ENCODE measurements at places on chromosomes 11 and 22. TPM values are rescaled to one million over a fixed set of nuclear protein-coding genes. Genes with fewer than 3 reads are reported as not detected.

DNA sequence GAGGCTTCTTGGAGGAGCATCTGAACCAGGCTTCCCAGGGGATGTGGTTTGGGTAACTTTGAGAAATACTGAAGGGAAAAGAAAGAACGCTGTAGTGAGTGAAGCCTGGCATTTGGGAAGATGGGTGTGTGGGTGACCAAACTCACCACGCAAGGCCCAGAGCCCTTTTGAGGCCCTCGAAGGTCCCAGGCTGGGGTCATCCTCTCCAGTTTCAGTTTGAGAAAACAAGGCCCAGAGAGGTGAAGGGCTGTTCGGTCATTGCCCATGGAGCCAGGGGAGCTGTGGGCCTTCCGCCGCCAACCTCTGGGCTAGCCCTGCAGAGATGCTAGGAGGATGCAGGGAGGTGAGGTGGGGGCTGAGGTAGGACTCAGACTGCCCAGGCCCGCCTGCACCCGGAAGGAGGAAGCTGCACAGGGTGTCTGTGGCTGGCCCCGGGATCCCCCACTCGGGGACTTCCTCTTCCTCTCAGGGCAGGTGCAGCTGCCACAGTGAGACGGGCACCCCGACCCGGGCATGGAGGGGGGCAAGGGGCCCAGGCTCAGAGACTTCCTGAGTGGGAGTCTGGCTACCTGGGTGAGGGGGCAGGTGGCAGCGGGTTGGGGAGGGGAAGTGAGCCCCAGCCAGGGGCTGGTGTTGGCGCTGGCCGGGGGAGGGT lies at the start of gene CCDC88B:
Gene CCDC88B (plus strand): TSS at position 451 of the 655 bp plus-strand sequence. CDS start 63 bp downstream, at position 514.
- DNase-seq: peak; percentile 50
- peak within 1 kb of the TSS; percentile 57 for H3K27ac ChIP-seq
- peak within 1 kb of the TSS; percentile 29 for H3K4me3 ChIP-seq
- H3K4me1 ChIP-seq: peaks cover 70% of the 10 kb centered on the region

GRCh38 chr22:45877651-45878050 lies 99.3 kb downstream of the WNT7B start:
- no peak overlapping the region for H3K4me3 ChIP-seq
- no peaks in the 10 kb centered on the region for H3K36me3 ChIP-seq
- no peak for DNase-seq
- H3K27me3 ChIP-seq: no peaks in the 10 kb centered on the region

DNA sequence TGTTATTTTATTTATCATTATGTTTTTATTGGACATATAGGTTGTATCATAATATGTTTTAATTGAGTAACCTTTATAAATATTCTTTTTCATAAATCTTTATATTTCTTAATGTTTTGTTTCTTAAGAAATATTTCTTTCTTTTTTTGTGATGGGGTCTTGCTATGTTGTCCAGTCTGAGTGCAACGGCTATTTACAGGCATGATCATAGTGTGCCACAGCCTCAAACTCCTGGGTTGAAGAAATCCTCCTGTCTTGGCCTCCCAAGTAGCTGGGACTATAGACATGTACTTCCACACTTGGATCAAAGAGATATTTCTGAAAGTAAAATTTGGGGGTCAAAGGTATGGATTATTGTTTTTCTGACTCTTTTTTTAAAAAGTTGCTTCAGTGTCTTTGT lies 53.1 kb downstream of the EHF start:
- no peak for DNase-seq
- H3K4me1 ChIP-seq: peaks cover under 1% of the 10 kb centered on the region
- H3K4me3 ChIP-seq: no peak overlapping the region
- no peaks in the 10 kb centered on the region for H3K36me3 ChIP-seq
- no peak overlapping the region for H3K27ac ChIP-seq

SAA2 gene
- total RNA-seq: 5.4 TPM

GRCh38 chr11:133024301-133024700 lies 508.0 kb downstream of the OPCML start:
- no peak overlapping the region for H3K4me3 ChIP-seq
- DNase-seq: no peak
- H3K27me3 ChIP-seq: no peaks in the 10 kb centered on the region
- H3K27ac ChIP-seq: no peak overlapping the region
- H3K4me1 ChIP-seq: no peaks in the 10 kb centered on the region

DKK3 gene
- total RNA-seq: 112 TPM

PIWIL4 gene
- 0.18 TPM for total RNA-seq

DNA sequence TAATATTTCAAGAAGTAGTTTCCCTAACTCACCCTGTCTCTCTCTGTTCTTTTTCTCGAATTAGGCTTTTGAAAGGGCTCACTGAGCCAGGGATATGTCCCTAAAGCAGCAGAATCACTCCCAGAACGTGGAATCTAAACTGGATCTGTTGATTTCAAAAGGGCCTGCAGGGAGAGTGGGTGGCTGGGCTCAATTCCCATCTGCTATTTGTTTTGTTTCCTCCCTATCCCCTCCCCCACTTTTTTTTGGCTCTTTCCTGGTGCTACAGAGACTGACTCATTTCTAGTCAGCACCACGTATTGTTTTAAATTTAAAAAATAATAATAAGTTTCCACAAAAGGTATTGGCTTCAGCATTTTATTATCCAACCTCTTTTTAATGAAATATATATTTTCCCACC lies 961.5 kb downstream of the FAM181B start:
- no peak overlapping the region for H3K27ac ChIP-seq
- no peak overlapping the region for H3K4me3 ChIP-seq
- no peaks in the 10 kb centered on the region for H3K27me3 ChIP-seq

DNA sequence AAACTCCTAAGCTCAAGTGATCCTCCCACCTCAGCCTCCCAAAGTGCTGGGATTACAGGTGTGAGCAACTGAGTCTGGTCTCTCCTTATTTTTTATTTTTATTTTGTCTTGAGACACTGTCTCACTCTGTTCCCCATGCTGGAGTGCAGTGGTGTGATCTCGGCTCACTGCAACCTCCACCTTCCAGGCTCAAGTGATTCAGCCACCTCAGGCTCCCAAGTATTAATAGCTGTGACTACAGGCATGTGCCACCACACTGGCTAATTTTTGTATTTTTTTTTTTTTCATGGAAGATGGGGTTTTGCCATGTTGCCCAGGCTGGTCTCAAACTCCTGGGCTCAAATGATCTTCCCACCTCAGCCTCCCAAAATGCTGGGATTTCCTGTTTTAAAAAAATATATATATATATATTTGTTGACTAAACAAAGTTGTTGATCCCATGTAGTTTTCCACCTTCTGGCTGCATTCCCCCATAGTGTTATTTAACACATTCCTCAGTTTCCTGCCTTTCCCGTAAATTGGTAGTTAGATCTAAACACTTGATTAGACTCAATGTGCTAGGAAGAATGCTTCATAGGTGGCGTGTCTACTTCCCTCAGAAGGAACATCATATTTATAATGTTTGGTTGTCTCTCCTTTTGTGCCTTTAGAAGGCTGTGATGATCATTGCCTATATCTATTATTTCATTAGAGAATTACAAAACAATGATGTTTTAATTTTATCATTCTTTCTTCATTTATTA lies 38.8 kb downstream of the LRRC32 start:
- H3K27ac ChIP-seq: no peak overlapping the region
- H3K4me3 ChIP-seq: no peak overlapping the region
- no peaks in the 10 kb centered on the region for H3K27me3 ChIP-seq
- H3K36me3 ChIP-seq: no peaks in the 10 kb centered on the region

DNA sequence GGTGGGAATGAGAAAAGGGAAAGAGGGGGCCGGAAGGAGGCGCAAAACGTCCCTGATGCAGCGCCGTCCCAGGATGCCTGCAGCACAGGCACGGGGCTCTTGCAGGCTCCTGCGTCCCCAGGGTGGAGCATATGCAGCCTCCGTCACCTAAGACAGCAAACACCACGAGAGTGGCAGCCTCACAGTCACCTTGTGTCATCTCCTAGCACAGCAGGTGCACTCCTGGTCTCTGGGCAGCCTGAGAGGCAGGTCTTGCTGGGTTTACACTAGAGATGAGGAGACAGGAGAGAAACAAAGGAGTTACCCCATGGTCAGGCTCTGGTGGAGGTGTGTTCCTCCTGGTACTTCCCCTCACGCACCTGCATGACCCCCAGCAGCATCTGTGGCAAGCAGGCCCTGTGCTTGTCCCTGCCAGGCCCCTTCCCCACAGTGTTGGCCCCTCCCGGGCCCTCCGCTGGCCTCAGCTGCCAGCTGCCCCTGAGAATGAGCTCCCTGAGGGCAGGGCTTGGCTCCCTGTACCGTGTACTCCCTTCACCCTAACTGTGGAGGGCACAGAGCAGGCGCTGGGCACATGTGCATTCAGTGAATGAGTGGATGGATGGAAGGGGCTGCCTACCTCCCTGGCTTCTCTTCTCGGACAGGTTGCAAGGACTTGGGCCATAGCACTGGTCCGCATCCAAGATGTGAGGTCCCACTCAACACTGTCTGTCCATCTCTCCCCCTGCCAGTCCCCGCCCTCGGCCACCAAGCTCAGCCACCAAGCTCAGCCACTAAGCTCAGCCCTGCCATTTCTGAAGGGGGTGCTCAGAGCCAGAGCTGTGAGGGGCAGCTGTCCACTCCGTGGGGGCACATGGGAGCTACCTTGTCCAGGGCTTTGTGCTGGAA lies 988.6 kb downstream of the BRD1 start:
- H3K36me3 ChIP-seq: no peaks in the 10 kb centered on the region
- H3K4me1 ChIP-seq: no peaks in the 10 kb centered on the region
- no peak for DNase-seq
- H3K27ac ChIP-seq: no peak overlapping the region
- H3K4me3 ChIP-seq: no peak overlapping the region
- no peaks in the 10 kb centered on the region for H3K27me3 ChIP-seq

TRIM34 gene
- total RNA-seq: 2.9 TPM

DNA sequence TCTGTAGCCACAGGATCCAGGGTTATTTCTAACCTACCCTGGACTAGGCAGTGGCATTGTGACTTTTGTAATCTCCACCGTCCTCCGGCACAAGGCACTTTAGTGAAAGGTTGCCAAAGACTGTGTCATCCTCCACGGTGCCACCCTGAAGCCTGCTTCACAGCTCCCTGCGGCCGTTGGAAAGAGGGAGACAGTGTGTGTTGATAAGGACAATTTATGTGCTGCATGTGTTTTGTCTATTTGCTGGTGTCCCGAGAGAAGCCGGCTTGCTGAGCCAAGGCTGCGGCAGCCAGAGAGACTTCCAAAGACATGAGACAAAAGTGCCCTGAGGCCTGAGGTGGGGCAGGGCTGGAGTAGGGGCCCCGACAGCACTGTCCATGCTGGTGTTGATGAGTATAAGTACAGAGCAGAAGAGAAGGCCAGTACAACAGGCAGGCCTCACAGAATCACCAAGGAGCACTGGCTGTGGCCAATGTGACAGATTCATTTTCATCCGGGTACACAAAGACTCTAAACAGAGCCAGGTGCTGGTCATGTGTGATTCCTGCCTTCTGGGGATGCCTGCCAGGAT lies 40.9 kb downstream of the GALNT18 start:
- peaks cover 30% of the 10 kb centered on the region for H3K4me1 ChIP-seq
- no peaks in the 10 kb centered on the region for H3K36me3 ChIP-seq
- H3K27me3 ChIP-seq: no peaks in the 10 kb centered on the region
- no peak overlapping the region for H3K4me3 ChIP-seq

DNA sequence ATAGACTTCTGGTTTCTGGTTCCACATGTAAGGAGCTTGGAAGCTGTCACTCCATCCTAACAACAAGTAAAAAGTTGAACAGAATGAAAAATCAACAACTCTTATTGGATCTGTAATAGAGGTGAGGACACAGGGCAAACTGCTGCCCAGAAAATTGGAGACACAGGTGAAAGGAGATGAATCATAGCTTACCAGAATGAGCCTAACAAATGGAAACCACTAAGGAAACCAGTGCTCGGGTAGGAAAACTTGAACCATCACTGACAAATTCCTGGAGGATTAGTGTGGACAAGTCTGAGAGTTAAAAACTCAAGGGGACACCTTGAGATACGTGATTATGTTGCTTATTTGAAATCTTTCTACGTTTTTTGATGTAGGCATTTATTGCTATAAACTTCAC lies 52.1 kb downstream of the GDPD4 start:
- no peak overlapping the region for H3K4me3 ChIP-seq
- no peaks in the 10 kb centered on the region for H3K4me1 ChIP-seq
- H3K27ac ChIP-seq: no peak overlapping the region
- no peaks in the 10 kb centered on the region for H3K27me3 ChIP-seq
- no peaks in the 10 kb centered on the region for H3K36me3 ChIP-seq

DNA sequence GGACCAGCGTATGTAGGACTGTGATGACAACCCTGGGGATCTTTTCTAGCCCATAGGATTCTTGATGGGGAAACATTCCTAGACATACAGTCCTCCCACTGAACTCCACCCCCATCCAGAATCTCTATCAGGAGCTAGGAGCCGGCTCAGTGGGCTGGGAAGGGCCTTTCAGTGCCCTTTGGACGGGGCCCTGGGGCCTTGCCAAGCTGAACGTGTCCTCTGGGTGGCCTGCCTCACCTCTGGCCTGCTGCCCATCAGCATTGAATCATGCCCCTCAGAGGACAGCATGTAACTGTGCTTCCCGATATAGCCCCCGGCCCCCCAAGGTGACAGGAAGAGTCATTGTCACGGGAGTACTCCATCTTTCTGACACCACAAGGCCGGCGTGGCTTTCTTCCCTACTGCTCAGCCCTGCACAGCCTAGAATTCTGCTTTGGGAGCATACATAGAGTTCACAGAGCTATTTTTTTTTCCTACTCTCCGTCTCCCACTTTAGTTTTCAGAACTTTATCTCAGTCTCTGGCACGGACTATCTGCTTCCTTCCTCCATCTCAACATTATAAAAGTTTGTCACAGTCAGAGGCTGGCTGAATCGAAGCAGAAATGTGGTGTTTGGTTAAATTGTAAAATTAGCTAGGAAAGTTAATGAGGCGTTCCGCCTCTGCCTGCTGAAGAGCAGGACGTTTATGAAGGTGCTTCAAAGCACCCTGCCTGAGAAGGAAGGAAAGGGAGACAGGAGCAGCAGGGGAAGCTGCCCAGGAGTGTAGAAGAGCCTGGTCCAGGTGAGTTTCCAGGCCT lies 111.9 kb downstream of the ZBTB16 start:
- no peaks in the 10 kb centered on the region for H3K27me3 ChIP-seq
- no peak for DNase-seq
- H3K4me1 ChIP-seq: peaks cover 100% of the 10 kb centered on the region
- peak overlapping the region; percentile 18 for H3K4me3 ChIP-seq
- no peaks in the 10 kb centered on the region for H3K36me3 ChIP-seq

All from esophagus squamous epithelium (tissue), 5 donors.